ENCODE measurements at places on chromosomes 11 and 22.

DNA sequence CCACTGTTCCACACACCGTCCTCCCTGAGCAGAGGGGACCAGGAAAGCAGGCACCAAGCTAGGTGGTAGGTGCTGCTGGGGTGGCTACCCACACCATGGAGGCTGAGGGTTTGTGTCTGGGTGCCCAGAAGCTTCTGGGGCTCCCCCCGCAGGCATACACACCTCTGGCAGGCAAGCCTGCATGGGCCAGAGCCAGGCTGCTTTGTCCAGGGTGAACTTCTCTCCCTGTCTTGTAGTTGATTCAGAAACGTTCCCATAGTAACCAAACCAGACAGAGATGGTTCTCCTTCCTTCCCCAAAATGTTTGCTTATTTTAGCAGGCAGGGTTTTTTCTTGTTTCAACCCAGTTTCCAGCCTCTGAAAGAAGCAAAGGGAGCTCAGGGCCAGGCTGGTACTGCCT is 40.9 kb upstream of the SUSD2 start:
- DNase-seq = peak; percentile 73

- DNase-seq = no peak
Measured at GRCh38 chr11:7016011-7016410, 4.1 kb downstream of the ZNF214 start.

- DNase-seq = no peak
Measured at GRCh38 chr11:106327134-106327533, 249.7 kb downstream of the AASDHPPT start.

DNA sequence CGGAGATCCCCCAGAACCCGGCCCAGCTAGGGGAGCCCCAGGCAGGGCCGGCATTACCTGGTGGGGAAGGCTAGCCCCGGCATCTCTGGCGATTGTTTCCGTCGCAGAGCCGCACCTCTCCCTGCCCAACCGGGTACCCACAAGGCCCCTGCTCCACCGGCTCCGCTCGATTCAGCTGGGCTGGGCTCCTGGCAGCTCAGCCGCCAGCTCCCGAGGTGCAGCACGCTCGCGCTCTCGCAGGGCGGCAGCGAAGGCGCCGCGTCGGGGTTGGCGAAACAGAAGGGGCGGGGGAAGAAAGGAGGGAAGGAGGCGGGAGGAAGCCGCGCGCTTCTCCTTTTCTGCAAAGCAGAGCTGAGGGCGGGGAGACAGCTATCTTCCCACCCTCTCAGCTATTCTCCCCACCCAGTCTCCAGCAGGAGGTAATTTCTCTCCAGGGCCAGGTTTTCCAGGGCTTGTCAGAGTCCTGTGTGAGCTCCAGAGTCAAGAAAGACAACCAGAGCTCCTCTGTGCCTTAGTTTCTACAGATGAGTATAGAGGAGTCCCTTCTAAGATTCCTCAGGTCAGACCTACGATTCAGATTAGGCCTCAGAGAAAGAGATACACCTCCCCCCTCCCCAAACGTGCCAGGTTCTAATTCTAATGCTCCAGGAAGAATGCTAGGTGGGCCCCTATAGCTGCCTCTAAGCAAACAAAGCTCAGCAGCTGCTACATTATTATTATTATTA is 62.0 kb downstream of the PAK1 start:
- DNase-seq = peak; percentile 73

- DNase-seq = no peak
Measured at GRCh38 chr11:17449158-17449557, 27.5 kb downstream of the ABCC8 start.

DNA sequence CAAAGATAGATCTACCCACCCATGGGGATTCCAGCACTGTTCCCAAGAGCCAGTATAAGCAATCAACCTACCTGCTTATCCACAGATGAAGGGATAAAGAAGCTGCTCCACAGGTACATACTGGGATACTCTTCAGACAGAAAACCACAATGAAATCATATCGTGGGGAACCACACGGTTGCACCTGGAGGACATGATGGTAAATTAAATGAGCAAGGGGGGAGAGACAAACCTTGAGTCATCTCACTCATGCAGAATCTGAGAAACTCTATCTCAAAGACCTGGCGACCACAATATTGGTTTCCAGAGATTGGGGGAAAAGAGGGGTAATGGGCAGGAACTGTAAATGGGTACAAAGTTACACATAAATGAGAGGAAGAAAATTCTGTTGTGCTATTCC is 14.5 kb downstream of the RGL4 start:
- no peak for DNase-seq

DNA sequence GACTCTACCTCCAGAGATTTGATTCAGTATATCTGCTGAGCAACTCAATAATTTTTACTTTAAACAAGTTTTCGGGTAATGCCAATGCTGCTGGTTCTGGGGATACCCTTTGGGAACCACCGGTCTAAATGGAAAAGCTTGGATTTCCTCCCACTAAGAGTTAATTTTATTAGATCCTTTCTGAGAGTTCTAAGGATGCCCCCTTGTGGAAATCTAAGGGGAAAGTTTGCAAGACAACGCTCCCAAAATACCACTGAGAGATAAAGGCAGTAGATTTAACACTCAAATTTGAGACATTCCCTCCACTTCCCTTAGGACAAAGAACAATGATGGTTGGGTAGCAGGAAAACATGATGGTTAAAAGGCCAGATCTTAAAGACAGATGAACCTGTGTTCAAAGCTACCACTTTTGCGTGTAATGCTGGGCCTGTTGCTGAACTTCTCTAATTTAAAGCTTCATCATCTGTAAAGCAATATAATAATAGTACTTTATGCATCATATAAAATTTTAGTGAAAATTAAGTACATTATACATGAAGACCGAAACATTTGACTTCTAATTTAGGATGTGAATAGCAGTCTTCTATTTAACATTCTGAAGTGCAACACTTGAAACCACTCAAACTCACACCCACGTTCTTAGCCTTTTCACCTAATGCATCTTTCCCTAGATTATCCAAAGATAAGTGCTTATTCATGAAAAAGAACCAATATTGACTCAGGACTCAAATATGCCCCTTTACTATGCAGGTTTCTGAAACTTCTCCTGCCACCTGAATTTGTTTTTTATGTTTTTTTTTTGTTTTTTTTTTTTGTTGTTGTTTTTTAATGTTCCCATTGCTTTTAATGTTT is 110.1 kb upstream of the LUZP2 start:
- DNase-seq = peak; percentile 24

- DNase-seq = no peak
Measured at GRCh38 chr22:48805516-48805915, 1022.2 kb downstream of the BRD1 start.

GRCh38 chr22:49257551-49257961 is 570.1 kb downstream of the BRD1 start:
- no peak for DNase-seq

- peak; percentile 69 for DNase-seq
Measured at GRCh38 chr11:2366276-2366675, 10.8 kb upstream of the CD81 start.

- DNase-seq = no peak
Measured at GRCh38 chr11:12213883-12214282, 103.5 kb downstream of the MICAL2 start.

DNA sequence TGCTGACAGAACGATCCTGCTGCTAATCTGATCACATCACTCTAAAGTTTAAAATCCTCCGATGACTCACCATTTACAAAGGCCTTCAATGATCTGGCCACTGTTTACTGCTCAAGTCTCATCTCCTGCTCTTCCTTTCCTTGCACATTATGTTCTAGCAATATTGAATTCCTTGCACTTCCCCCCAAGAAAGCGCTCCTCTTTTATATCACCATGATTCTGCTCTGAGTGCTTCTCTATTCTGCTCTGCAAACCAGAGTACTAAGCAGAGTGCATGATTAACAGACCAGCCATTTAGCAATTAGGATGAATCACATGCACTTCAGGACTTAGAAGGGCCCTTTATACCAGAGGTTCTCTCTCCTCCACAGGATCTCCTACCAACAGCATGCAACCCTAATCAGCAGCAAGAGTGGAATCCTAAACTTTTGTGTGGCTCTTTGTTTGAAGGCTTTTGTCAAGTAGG is 1122.8 kb upstream of the CCDC90B start:
- DNase-seq = no peak

DNA sequence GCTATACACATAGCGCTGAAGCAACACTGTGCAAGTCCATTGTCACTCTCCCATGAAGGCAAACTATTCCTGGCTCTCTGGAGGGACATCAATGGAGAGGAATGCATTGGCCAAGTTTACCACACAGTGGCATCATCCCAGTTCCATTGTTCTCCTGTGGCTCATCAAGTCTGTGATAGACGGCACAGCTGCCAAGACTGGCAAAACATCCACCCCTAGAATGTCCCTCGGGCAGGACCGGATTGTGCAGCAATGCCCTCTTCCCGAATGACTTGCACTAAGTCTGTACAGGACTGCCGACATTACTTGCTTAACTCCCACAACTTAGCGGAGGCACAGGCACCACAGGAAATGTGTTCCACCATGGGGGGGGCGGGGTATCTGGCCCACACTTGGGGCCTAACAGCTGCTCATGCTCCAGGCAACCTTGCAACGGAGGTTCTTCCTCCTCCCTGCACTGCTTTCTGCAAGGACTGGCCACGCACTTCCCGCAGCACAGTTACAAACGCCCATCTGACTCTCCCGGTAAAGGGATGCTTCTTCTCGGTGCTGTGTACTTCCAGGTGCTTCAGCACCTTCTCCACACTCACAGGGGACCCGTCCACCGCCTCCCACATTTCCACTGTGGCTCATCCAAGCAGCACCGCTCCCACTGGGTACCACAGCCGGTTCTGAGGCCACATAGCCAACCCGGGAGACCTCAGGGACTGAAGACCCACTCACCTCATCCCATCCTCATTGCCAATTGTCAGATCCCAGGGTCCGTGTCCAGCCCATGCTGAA is 1309.6 kb upstream of the RAG2 start:
- no peak for DNase-seq

DNA sequence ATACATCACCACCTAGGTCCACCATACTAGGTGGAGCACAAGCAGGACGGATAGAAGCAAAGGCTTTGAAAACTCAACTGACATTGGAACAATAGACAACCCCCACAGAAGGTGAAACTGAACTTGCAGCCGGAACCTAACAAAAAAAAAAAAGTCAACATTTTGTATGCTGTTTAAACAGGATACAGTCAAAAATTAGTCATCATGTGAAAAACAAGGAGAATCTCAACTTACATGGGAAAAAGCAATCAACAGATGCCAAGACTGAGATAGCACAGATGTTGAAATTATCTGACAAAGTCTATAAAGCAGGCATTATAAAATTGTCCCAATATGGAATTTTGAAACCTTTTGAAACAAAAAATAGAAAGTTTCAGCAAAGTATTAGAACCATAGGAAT is 123.8 kb downstream of the RAB38 start:
- no peak for DNase-seq

- no peak for DNase-seq
Measured at GRCh38 chr22:43880541-43880991, 11.2 kb downstream of the PNPLA5 start.

GRCh38 chr11:126039485-126040271 is 23.0 kb downstream of the CDON start:
- DNase-seq = no peak

DNA sequence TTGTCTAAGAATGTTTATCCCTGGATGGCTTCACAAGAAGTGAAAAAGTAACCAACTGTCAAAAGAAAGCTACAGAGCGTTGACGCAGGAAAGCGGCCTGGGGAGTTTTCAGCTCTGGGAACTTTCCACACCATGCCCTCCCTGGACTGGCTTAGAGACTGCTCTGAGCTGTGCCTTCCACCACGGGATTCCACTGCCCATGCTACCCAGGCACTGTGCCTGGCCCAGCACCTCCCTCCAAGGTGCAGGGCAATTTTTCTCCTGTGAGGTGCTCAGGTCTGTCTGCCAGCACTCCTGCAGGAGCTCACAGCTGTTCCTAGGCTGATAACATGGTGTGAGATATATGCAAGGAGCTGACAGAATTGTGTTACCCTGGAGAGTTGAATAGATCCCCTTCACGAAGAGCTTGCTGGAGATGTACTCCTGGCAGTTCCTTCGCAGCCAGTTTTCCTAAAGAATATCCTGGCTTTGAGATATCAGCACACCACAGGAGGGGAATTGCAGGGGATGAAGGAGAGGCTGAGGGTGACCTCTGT is 258.3 kb upstream of the B3GAT1 start:
- no peak for DNase-seq

- no peak for DNase-seq
Measured at GRCh38 chr11:68313574-68314202, 1.3 kb downstream of the LRP5 start.

GRCh38 chr22:37675930-37676735 is 697 bp downstream of the LGALS1 start:
- peak; percentile 40 for DNase-seq

DNA sequence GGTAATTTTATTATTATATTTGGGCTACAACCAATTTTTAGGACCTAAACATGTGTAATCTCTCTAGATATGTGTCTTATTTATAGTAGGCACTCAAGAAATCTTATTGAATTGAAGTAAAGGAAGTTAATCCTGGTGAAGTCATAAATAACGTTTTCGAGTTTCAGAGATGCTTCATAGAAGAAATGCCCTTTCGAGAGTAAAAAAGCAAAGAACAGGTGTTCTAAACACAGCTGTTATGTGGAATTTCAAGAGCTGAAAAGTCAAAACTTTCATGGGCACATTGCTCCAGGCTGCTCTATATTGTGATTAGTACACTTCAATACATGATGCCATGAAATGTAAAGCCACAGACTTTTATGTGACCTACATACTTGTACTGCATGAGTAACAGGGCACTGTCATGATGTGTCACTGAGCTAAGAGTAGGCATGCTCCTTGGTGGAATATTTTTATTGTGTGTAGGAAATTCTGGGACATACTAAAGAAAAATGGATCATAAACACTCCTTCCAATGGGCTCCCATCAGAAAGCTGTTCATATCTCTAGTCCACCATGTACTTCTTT is 7.2 kb upstream of the ELMOD1 start:
- no peak for DNase-seq

GRCh38 chr11:12762278-12762677 is 88.1 kb downstream of the TEAD1 start:
- no peak for DNase-seq

- DNase-seq = no peak
Measured at GRCh38 chr22:19434401-19434800, 2.1 kb downstream of the MRPL40 start.

- no peak for DNase-seq
Measured at GRCh38 chr11:69229511-69229910, 64.4 kb upstream of the MYEOV start.

GRCh38 chr22:31897842-31898805 is 46.2 kb upstream of the YWHAH start:
- DNase-seq = no peak

- no peak for DNase-seq
Measured at GRCh38 chr11:80856066-80856465, 1415.2 kb upstream of the TENM4 start.

DNA sequence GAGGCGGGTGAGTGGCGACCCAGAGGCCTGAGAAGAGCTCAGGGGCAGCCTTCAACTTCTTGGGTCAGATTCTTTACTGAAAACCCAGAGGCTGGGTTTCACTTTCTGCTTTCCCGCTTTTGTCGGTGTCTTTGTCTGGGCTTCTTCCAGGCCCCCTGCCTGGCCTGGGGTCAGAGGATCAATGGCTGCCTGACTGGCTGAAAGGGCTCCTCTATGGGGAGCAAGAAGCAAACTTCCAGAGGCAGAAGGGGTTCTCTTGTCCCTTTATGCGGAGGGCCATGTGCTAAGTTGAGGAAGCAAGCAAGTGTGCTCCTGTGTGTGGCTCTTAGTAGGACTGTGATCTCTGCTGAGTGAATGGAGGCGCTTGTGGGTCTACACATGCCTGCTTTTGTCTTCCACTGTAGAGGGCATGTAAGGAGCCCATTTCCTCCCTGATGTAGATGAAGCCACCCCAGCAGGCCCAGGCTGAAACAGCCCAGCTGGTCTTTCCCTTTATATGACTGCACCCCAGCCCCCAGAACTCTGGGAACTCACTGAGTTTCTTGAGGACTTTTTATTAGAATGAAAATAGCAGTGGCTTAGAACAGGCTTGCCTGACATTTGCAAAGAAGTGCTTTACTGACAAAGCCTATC is 1.0 kb upstream of the PKNOX2 start:
- DNase-seq = no peak

All from midbrain (tissue), 1 donor.